ENCODE measurements at places on chromosomes 7 and 10.

GRCh38 chr10:50740293-50740648, 535 bp downstream of the ASAH2B start:
- no peak for DNase-seq

DNA sequence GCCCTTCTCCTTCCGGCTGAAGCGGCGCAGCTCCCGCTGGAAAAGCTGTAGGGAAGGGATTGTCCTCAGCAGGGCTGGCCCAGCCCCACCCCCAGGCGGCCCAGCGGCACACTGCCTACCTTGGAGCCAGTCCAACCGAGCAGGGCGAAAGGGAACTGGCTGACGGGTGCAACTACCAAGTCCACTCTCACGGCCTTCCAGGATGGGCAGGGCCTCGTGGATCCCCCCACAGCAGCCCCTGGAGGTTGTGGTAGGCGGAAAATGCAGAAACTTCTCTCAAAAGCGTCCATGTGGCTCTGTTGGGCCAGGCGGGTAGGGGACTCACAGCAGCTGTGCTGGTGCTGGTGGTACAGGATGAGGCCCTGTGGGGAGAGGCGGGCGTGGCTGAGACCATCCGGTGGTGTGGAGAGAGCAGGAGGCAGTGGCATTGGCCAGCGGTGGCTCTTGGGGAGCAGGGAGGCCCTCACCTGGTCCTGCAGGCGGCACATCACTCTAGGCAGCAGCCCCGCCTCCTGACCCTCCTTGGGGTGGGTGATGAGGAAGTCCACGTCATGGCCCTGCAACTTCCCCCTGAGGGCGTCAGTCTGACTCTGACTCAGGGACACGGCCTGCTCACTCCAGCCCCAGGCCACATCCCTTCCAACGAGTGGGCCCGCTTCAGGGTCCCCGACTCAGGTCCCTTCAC, 8.4 kb upstream of the PGAM2 start:
- DNase-seq = no peak

DNA sequence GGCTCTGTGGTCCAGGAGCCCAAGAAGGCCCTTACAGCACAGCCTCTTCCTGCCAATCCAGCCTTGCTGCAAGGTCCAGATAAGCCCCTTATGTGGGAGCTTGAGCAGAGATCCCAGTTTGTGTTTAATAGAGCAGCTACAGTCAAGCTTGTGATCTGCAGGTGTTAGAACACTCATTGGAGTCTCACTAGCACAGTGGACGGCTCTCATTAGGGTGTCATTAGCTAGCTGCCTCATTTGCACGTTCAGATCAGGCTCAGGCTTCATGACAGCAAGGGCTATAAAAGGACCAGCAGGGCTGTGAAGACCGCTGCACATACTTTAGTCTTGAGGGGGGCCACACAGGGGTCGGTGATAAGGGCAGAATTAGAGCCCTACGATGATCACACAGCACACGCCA, 443.2 kb downstream of the RPS24 start:
- no peak for DNase-seq

DNA sequence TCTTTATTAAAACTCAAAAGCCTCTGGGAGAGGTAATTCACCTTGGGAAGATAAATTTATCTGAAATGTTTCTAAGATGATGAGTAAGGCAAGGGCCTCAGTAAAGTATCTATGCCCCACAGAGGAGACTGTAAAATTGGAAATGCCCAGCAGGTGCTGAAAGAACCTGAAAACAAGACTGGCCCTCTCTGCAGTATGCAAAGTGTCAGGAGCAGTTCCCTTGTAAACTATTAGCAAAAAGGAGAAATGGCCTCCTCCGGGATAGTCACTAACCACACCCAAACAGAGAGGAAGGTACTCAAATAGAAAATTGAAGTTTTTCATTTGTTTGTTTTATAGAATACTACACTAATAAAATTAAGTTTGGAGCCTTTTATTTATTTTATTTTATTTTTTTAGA, 81.2 kb downstream of the FZD1 start:
- DNase-seq = no peak

- no peak for DNase-seq
These were observed 166.8 kb downstream of the USP6NL start for GRCh38 chr10:11444531-11445228.

DNA sequence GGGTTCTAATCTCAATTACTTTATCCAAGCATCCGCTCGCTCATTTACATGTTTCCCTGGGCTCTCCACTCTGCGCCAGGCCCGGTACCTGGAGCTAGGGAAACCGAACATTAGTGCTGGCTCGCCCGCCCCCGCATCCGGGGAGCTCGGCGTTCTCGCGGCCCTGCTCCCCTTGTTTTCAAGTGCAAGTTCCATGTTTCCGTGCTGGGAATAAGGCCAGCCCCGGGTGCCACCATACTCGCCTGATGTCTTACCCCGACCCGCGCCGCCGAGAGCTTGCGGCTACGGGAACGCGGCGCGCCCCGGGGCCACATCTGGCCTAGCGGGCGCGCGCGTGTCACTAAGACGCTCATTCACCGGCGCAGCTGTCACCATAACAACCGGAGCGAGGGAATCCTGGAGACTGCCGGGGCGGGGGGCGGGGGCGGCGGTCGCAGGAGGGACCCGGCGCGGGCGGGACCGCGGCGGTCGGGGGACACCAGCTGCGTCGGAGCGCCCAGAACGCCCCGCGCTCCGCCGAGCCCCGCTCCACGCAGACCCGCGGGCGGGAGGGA, at the start of gene NEURL1:
TSS of gene NEURL1 (plus strand) at position 344 of the 554 bp plus-strand sequence. CDS start 683 bp downstream, outside the sequence.
- DNase-seq = peak; percentile 43

Measured in NCI-H187 (cell line).